Tibial artery (tissue), 4 donors: ENCODE measurements at places on chromosomes 11 and 22.

DNA sequence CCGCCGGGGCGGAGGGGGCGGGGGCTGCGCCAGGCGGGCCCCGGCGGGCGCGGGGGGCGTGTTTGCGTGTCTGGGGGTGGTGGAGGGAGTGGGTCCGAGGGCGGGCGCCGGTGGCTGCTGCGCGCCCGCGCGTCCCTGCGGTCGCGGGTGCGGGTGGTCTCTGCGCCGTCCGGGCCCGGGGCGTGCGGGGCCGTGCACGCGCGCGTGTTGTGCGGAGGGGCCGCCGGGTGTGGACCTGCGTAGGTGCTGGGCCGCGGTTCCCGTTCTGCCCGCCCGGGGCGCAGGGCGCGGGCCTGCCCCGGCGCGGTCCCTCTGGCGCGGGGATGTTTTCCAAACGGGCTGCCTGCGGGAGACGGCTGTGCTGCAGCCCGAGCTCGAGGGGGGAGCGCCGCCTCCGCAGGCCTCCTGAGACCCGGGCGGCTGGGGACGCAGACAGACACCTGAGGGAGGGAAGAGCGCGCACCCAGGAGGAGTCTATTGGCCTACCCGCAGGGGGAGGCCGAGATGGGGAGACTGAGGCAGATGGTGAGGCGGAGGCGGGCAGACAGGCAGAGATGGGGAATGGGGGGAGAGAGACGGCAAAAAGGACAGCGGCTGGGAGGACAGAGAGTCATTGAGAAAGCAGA is 442 bp downstream of the PELI3 start:
- no peak for DNase-seq

- DNase-seq: no peak
Measured at GRCh38 chr11:44571871-44572270, 6.4 kb downstream of the CD82 start.

DNA sequence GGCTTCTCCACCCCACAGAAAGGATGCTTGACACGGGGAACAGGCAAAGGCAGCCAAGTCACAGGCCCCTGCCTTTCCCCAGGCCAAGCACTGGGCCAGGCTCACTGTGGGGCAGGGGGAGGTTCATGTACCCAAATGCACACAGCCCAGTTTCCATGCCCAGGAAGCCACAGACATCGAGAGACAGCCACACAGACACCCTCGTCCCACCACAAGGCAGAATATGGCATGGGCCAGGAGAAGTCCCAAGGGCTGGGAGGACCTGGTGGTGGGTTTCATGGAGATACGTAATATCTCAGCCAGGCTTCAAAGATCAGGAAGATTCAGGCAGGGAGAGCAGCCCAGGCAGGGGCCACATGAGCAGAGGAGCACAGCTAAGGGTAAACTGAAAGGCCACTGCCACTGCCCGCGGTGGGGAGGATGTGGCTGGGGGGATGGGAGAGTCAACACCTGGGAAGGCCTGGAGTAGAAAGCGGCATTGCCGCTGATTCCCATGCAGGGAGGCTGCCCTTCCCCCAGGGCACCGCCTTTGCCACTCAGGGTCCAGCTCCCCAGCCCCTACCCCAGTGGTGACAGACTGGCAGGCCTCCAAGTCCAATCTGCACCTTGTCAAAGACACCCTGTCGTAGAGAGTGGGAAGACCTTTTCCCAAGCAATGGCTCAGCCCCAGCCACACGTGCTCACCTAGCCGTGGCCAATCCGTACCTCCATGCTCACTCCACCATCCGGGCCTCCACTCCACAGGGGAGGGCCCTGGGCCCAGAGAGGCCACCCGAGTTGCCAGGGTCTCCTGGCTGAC is 2.4 kb upstream of the MFNG start:
- DNase-seq: no peak

- peak; percentile 89 for DNase-seq
Measured at GRCh38 chr22:41517172-41518047, 26.9 kb downstream of the POLR3H start.

DNA sequence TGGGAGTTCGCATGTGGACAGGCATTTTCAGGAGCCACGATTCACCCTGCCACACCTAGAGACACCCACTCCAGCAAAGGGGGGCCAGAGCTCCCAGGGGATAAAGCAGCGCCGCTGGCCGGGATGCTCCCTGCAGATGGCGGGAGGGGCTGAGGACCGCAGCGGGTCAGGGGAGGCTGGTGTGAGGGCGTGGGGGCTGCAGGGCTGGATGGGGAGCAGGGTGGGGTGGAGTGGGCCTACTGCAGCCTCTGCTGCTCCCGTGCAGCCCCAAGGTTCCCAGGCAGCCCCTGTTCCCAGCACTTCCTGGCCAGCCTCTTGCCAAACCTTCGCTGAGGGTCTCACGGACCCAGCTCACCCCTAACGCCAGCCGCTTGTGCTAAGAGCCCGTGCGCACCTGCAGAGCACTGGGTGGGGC is 13.0 kb downstream of the MUC5B start:
- peak; percentile 55 for DNase-seq

DNA sequence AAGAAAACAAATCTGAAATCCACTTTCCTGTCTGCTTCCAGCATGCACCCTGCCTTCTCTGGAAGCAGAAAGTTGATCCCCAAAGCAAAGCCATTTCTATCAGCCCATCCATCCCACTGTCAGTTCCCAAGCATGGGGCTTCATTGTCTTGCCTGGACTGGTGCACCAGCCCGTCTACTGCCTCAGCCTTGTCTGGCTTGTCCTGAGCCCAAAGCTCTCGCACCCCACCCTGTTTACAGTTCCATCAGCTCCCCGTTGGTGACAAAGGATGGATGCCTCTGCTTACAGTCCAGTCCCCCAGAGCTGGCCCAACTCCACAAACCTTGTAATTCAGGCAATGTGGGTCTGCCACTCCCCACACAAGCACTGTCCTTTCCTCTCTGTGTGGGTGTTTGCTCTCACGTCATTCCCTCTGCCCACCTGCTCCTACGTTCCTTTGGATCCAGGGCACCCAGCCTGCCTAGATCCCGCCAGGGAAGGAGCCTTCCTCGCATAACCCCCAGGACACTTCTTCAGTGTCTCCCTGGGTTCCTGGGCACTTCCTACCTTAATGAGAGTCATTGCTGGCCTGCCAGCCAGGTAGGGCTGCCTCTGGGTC is 38.8 kb downstream of the FBLN1 start:
- DNase-seq: no peak

DNA sequence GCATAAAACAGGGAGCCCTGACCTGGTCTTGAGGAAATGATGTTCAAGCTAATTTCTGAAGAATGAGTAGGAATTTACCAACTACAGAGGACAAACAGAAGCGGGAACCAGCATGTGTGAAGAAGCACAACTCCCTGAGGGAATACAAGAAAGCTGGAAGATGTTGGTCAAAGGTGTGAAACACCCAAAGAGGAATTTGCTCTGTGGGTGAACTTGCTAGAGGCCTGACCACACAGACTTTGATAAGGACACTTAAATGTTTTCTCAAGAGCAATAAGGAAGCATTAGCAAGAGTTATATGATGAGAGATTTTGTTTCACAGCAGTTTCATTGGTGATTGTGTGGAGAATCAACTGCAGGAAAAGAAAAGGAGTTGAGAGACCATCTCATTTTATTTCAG is 17.6 kb downstream of the SLC5A12 start:
- no peak for DNase-seq

DNA sequence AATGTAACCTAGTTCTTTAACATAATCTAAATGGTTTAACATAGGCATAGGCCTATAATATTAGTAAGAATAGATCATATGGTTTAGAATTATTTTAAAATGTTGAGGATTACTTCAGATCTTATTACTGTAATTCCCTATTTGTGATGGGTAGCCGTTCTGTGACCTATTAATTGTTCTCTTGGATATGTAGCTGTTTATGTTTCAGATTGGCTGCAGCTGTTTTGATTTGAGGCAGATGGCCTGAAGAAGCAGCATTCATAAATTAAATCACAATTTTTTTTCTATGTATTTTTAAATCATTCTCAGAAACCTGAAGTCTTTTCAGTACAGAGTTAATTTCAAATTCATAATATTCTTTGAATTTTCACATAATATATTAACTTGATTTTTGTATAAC is 104.5 kb downstream of the PDE3B start:
- no peak for DNase-seq

- peak; percentile 55 for DNase-seq
Measured at GRCh38 chr11:73398132-73398526, 21.9 kb downstream of the RELT start.

- DNase-seq: no peak
Measured at GRCh38 chr11:118524757-118525470, 2.4 kb upstream of the TTC36 start.

DNA sequence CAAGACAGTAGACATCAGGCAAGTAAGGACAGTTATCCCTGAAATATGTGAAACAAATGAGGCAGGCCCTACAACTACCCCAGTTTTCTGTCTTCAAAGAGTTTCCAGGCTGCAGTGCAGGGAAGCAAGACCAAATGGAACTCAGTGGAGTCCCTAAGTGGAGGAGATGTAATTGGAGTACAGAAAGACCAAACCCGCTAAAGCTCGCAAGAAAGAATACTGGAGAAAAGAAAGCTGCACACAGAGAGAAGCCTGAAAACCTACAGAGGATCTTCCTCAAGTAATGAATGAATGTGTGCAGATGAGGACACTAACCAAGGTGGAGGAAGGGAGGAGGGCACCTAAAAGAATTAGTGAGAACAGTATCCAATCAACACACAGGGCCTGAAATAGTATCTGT is 1.3 kb upstream of the OR56A3 start:
- no peak for DNase-seq

DNA sequence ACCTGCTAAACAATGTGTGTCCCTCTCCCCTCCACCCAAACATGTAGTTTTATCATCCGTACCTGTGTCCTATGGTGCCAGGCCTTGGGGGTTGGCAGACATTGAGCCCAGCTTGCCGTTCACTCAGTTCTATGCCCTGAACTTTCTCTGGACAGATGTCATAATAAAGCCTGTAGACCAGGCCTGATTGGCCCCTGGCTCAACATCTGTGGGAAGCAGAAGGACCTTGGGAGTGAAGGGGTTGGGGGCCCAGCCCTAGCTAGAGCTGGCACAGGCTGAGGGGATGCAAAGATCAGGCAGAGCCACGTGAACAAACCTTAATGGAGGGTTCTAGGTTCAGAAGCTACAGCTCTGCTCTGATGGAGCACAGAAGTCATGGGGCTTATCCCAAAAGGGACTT is 600.6 kb downstream of the BUD13 start:
- no peak for DNase-seq

DNA sequence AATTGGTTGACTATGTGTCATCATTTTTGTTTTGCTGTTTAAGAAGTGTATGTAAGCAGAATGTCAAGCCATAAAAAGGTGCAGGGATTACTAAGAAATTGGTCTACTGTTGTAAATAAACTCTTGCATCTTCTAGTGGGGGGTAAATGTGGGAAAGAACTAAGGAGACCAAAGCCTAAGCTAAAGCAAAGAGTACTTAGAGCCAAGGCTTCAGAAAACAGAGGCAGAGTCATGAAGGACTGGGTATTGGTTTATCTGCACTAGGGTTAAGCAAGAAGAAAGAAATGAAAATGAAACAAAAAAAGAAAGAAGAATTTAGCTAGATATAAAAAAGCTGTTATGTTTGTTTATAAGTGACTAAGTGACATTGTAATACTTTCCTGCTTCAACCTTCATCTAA is 628.1 kb downstream of the METTL15 start:
- no peak for DNase-seq

DNA sequence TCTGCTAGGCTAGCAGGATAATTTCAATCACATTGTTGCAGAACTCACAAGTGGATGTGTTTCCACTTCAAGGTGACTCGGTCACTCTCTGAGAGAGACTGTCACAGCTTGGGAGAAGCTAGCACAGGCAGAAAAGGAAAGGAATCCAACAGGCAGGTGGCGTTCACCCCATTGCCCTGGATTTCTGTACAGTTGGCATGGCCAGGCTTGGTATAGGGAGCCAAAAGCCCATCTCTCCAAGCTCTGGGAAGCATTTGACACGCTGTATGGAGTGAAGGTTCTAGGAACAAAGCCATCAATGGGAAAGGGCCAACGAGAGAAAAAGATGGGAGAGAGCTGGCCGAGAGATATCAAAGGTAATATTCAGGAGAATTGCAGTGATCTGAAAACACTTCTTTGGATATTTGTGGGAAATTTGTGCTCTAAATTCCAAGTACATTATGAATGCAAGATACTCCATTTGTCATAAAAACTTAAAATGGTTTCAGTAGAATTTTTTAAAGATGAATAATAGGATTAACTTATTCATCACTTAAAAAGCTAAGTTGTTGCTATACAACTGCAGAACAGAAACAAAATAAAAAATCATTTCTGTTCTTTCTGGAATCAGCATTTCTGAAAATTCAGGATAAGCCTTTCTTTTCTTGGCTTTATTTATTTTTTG is 223.5 kb upstream of the NTM start:
- no peak for DNase-seq

DNA sequence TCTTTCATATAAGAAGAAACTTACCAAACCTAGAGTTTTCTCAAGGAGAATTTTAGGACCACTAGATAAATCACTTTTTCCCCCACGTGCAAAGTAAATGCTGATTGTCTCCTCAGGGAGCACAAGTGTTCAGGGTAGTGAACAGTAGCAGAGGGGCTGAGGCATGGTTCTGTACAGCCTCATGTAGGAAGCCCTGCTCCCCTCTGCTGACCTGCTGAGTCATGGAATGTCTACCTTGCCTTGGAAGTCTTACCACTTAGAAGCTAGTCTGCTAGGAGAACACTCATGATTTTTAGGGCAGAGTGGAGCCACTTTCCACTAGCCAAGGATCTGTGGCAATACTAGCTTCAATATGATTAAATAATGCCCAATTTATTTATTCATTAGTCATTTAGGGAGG is 2120.6 kb upstream of the RAG2 start:
- no peak for DNase-seq

DNA sequence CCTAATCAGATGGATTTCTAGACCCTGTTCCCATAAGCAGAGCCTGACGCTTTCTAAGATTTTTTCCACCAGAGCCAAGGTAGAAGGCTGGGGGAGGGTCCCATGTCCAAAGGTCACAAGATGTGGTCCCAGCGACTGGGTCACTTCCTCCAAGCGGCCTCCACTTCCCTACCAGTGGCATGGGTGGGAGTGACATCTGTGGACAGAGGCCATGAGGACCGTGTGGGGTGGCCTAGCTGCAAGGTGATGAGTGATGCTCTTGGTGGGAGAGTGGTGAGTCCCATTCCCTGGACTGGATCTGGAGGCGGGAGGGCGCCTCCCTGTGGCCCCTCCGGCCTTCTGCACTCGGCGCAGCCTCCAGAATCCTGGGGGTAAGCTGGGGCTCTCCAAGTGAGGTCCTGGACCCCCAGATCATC is 32.4 kb upstream of the PRR5 start:
- no peak for DNase-seq

DNA sequence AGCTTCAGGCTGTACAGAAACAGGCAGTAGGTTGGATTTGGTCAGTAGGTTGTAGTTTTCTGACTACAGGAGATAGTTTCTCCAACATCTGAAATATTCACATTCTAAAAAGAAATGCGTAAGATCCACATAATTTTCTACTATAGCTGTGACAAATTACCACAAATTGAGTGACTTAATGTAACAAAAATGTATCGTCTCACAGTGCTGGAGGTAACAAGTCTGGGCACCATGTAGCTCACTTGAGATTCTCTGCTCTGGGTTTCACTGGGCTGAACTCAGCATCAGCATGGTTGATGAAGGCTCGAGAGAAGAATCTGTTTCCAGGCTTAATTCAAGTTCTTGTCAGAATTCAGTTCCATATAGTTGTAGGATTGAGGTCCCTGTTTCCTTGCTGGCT is 350.9 kb upstream of the CCDC179 start:
- DNase-seq: no peak

- no peak for DNase-seq
Measured at GRCh38 chr11:111367411-111368284, 11.4 kb downstream of the POU2AF1 start.
